Activated CD8-positive, alpha-beta memory T cell treated with anti-CD3 and anti-CD28 coated beads, Interleukin-2, amount 50 U/mL, for 4 hours (primary cell): ENCODE measurements at places on chromosomes 3 and 15.

DNA sequence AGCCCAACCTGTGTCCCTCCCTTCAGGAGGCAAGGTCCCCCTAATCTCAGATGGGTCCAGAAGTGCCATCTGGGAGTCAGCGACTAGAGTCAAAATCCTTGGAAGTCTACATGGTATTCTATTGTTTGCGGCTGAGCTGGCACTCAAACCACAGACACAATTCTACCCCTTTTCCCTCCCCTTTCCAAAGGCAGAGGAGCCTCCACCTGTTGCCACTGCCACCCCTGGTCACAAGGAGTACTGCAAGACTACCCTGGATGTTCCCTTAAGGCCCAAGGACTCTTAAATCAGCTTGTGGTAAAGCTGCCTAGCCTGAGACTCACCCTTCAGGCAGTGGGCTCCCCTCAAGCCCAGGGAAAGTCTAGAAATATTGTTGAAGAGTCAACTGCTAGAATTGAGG is 4.3 kb upstream of the OR5H6 start:
- DNase-seq, result no peak

DNA sequence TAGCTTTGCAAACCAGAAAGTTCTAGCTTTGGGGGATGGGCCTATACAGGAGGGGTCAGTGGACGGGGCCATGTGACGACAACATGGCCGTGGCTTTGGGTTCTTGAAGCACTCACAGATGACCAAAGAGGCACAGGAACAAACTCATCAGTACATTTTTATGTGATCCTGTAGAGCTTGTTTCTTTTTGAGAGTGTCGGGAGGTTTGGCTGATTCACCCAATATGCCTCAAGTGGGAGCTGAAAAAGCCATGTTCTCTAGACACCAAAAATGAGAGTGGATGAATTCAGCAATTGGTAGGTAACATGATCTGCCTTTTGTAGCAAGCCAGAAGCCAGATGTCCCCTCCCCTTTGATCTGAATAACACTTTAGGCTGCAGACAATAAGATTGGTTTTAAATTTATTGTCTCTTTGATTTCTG is 30.1 kb downstream of the GREM1 start:
- DNase-seq, result no peak

GRCh38 chr3:30682434-30683155 is 76.2 kb downstream of the TGFBR2 start:
- no peak for DNase-seq

DNA sequence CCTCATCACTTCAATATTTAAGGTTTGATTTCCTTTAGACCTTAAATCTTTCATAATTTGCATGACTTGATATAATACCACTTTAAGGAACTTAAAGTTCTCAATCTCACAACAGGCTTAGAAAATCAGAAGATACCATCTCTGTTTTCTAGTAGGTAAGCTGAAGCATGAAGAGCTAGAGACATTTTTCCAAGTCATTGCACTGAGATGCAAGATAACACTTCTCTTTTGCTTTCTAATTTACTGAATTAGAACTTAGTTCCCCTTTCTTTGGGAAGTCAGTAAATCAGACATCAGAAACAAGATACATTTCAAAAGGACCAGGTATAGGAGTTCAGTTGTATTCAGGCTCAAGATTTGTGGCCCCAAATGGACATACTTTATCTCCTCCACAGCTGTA is 79.7 kb downstream of the DZIP3 start:
- no peak for DNase-seq

DNA sequence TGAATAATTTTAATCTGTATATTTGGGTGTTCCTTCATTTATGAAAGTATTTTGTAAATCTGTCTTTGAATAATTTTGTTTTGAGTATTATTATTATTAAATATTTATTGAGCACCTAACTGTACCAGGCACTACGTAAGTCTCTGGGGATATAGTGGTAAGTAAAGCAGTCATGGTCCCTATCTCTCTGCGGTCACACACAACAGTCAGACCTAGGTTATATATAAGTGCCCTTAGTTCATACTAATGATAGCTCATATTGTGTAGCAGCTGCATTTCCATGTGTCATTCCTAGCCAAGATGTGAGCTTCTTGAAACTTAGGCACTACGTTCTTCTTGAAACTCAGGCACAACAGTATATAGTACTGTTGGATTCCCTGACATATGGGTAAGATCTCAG is 12.4 kb downstream of the NKTR start:
- DNase-seq, result no peak

- DNase-seq, result no peak
Observed at GRCh38 chr3:62922326-62922725, 47.1 kb upstream of the CADPS start.

DNA sequence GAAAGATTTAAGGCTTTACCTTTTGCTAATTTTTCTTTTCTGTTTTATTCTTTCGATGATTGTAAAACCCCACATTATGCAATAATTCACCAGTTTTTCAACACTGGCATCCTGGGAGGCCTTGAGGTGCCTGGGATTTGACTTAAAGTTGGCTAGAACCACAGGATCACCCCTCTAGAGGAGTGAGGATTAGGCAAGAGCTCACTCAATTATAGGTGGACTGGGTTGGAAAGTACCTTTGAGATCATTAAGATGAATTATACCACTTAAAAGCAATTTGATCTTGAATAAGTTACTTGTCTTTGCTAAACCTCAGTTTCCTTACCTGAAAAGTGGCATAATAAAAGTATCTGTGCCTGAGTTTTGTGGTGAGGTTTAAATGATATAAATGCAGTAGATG is 212.8 kb upstream of the TPRG1 start:
- DNase-seq, result no peak

DNA sequence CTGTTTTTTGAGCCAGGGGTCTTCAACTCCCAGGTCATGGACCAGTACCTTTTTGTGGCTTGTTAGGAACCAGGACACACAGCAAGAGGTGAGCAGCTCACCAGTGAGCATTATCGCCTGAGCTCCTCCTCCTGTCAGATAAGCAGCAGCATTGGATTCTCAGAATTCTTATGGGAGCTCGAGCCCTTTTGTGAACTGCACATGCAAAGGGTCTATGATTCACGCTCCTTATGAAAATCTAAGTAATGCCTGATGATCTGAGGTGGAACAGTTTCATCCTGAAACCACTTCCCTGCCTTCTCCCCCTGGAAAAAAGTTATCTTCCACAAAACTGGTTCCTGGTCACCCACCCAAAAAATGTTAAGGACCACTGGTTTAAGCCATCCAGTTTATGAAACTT is 1047.6 kb downstream of the OTOL1 start:
- DNase-seq, result no peak
